ENCODE measurements at places on chromosomes 13 and 19. TPM values are rescaled to one million over a fixed set of nuclear protein-coding genes. Genes with fewer than 3 reads are reported as not detected.

The SHD gene
- 0.34 TPM for total RNA-seq

The FCER2 gene
- not detected for total RNA-seq

The PCP2 gene
- total RNA-seq = not detected

GRCh38 chr19:55197528-55197927, 11.8 kb downstream of the PTPRH start:
- H3K27ac ChIP-seq = no peak overlapping the region
- peak; percentile 39 for DNase-seq
- H3K27me3 ChIP-seq = peaks cover 11% of the 10 kb centered on the region
- no peaks in the 10 kb centered on the region for H3K36me3 ChIP-seq
- no peaks in the 10 kb centered on the region for H3K4me1 ChIP-seq

DNA sequence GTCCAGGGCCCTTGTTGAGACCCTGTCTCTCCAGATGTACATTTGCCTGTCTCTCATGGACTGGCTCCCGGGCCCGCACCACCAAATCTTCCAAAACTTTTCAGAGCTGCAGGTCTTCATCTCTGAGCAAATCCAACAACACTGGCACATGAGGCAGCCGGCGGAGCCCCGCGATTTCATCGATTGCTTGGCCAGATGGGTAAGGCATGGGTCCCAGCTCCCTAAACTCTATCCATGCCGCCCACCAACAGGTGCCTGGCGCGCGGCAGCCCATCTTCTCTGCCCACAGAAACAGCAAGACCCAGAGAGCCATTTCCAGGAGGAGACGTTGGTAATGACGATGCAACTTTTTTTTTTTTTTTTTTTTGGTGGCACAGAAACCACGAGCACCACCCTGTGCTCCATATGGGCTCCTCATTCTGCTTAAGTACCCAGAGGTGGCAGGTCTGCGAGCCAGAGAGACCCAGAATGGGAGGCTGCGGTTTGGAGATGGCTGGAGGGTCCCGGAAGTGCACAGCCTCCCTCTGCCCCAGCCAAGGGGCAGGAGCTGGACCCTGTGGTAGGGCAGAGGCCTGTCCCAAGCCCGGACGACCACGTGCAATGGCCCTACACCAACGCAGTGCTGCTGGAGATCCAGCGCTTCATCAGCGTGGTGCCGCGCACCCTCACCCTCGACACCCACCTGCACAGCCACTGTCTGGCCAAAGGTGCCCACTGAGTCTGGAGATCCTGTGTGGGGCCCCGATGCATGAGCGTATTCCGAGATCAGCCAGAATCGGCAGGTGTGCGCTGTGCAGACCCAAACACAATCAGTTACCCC, 22.6 kb downstream of the CYP2F1 start:
- H3K4me1 ChIP-seq = no peaks in the 10 kb centered on the region
- no peaks in the 10 kb centered on the region for H3K36me3 ChIP-seq
- peaks cover 13% of the 10 kb centered on the region for H3K27me3 ChIP-seq
- H3K4me3 ChIP-seq = no peak overlapping the region
- no peak overlapping the region for H3K27ac ChIP-seq
- DNase-seq = no peak

DNA sequence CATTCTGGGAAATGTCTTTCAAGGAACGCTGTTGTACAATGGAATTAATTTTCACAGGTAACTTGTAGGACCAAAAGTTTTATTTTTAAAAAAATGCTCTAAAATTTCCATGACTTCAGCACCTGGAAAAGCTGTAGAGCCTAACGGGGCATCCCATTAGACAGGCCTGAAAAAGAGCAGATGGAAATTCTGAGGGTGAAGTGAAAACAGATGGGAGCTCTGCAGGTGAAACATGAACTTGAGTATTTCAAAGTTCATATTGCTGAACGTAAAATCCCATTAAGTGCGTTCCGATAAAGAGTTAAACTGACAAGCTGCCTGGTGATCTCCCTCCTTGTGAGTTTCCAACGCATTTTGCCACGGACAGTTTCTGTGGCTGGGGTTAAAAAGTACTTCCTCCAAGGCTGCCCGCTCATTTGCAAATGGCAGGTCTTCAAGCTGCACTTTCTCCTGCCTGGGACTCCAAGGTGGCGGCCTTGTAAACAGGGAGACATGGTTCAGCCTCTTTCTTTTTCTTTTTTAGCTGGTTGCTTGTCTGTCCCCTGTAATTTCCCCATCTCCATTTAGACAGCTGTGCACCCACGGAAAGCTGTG, 450.4 kb downstream of the FGF9 start:
- H3K36me3 ChIP-seq = no peaks in the 10 kb centered on the region
- no peaks in the 10 kb centered on the region for H3K27me3 ChIP-seq
- H3K4me1 ChIP-seq = no peaks in the 10 kb centered on the region

- H3K36me3 ChIP-seq = no peaks in the 10 kb centered on the region
- no peak overlapping the region for H3K4me3 ChIP-seq
- peak; percentile 52 for DNase-seq
- H3K27me3 ChIP-seq = no peaks in the 10 kb centered on the region
- H3K27ac ChIP-seq = no peak overlapping the region
- peaks cover 17% of the 10 kb centered on the region for H3K4me1 ChIP-seq
Measured at GRCh38 chr19:38213911-38214625, 10.0 kb downstream of the DPF1 start.

GRCh38 chr13:114115191-114115671, 17.2 kb downstream of the RASA3 start:
- H3K4me3 ChIP-seq = no peak overlapping the region
- no peak for DNase-seq
- H3K27me3 ChIP-seq = peaks cover 8% of the 10 kb centered on the region
- no peak overlapping the region for H3K27ac ChIP-seq
- H3K36me3 ChIP-seq = no peaks in the 10 kb centered on the region
- peaks cover 31% of the 10 kb centered on the region for H3K4me1 ChIP-seq

- no peaks in the 10 kb centered on the region for H3K27me3 ChIP-seq
- DNase-seq = no peak
Measured at GRCh38 chr13:100636441-100636840, 38.2 kb downstream of the TMTC4 start.

GRCh38 chr13:111339366-111340143, 19.1 kb downstream of the TEX29 start:
- H3K4me3 ChIP-seq = no peak overlapping the region
- H3K27ac ChIP-seq = no peak overlapping the region
- H3K27me3 ChIP-seq = no peaks in the 10 kb centered on the region
- no peaks in the 10 kb centered on the region for H3K4me1 ChIP-seq
- no peaks in the 10 kb centered on the region for H3K36me3 ChIP-seq
- no peak for DNase-seq

- H3K4me3 ChIP-seq = no peak overlapping the region
- no peak for DNase-seq
- no peaks in the 10 kb centered on the region for H3K4me1 ChIP-seq
- H3K27ac ChIP-seq = no peak overlapping the region
- H3K27me3 ChIP-seq = peaks cover 25% of the 10 kb centered on the region
Measured at GRCh38 chr19:55434356-55434919, 8.7 kb downstream of the SHISA7 start.

DNA sequence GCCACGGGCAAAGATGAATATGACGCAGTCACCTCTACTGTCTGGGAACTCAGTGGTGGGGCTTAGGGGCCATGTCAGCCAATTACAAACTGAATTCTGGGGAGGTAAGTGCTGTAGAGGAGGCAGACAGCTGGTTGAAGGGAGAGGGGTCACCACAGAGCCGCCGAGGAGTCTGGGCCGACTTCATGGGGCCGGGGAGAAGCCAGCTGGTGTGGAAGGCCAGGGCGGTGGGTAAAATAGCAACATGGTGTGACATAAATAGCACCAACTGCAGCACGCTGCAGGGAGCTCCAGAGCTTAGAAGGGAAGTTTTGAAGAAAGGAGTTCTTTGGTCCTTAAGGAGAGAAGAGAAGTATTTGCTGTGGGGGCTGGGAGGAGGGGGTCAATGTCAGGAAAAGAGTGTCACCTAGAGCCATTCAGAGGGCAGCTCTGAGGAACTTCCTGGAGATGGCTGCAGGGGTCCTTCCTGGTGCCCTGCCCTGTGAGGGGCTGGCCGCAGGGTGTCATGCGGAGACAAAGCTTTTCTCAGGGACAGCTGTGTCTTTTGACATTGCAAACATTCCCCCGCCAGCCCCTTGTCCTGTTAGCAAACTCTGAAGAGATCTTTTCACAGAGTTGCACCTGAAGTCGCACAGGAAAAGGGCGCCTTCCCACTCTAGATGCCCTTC, 6.4 kb downstream of the METTL21C start:
- no peaks in the 10 kb centered on the region for H3K27me3 ChIP-seq
- DNase-seq = peak; percentile 23
- no peak overlapping the region for H3K27ac ChIP-seq
- H3K36me3 ChIP-seq = no peaks in the 10 kb centered on the region
- no peak overlapping the region for H3K4me3 ChIP-seq

DNA sequence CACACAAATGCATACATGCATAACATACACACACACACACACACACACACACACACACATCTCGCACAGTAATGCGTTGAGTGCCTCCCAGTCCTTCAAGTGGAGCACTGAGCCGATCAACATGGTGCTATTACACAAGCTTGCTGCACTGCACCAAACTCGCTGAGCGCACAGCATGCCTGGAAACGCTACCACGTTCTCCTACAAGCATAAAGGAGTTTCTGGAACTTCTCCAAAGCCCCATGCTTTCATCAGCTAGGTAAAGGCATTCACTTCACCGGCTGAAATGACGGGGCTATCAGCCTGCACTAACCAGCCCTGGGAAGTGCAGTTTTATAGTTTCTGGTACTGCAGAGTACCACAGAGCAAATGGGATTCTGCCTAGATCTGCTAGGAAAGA, 92.7 kb downstream of the FGF14 start:
- no peak overlapping the region for H3K27ac ChIP-seq
- H3K4me1 ChIP-seq = no peaks in the 10 kb centered on the region
- no peak for DNase-seq
- H3K4me3 ChIP-seq = no peak overlapping the region
- no peaks in the 10 kb centered on the region for H3K27me3 ChIP-seq

GRCh38 chr13:42803563-42804204, 22.3 kb downstream of the FAM216B start:
- no peaks in the 10 kb centered on the region for H3K27me3 ChIP-seq
- no peak overlapping the region for H3K4me3 ChIP-seq
- H3K27ac ChIP-seq = no peak overlapping the region
